ENCODE measurements at places on chromosomes 11 and 22. TPM values are rescaled to one million over a fixed set of nuclear protein-coding genes. Genes with fewer than 3 reads are reported as not detected.

The OR52I1 gene
- not detected for total RNA-seq

- no peak for DNase-seq
- peaks cover 67% of the 10 kb centered on the region for H3K4me1 ChIP-seq
- no peak overlapping the region for H3K27ac ChIP-seq
- no peaks in the 10 kb centered on the region for H3K36me3 ChIP-seq
Observed at GRCh38 chr22:21832291-21833290, 34.9 kb downstream of the MAPK1 start.

- no peak overlapping the region for H3K27ac ChIP-seq
- peaks cover 1% of the 10 kb centered on the region for H3K36me3 ChIP-seq
- H3K27me3 ChIP-seq, result no peaks in the 10 kb centered on the region
- peak overlapping the region; percentile 84 for H3K4me3 ChIP-seq
- peaks cover 10% of the 10 kb centered on the region for H3K4me1 ChIP-seq
Observed at GRCh38 chr11:64165481-64165841, 452 bp downstream of the MACROD1 start.

- no peak for DNase-seq
- H3K4me3 ChIP-seq, result no peak overlapping the region
- H3K27me3 ChIP-seq, result no peaks in the 10 kb centered on the region
- no peaks in the 10 kb centered on the region for H3K36me3 ChIP-seq
- H3K4me1 ChIP-seq, result no peaks in the 10 kb centered on the region
Observed at GRCh38 chr22:48175721-48176120, 1413.3 kb downstream of the TBC1D22A start.

The SEZ6L gene
- total RNA-seq, result not detected

DNA sequence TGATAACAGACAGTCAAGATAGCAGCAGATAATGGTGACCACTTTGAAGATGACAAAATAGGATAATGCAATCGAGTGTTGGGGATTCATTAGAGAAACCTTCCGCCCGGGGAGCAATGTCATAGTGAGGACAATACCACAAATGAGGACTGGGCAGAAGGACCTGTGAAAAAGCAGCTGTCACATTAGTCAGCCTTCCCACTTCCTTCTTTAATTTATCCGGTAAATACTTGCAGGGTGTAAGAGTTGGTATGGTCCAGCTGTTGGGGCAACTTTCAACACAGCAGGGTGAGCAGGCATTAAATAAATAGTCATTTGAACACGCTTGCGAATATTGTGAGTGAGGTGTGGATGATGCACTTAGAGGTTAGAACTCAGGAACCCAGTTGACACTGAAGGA, 132.5 kb upstream of the KIRREL3 start:
- H3K4me3 ChIP-seq, result no peak overlapping the region
- no peak for DNase-seq
- H3K27ac ChIP-seq, result no peak overlapping the region
- H3K4me1 ChIP-seq, result no peaks in the 10 kb centered on the region
- H3K27me3 ChIP-seq, result peaks cover 2% of the 10 kb centered on the region

- peaks cover 4% of the 10 kb centered on the region for H3K36me3 ChIP-seq
- no peak for DNase-seq
- no peaks in the 10 kb centered on the region for H3K27me3 ChIP-seq
- no peaks in the 10 kb centered on the region for H3K4me1 ChIP-seq
- no peak overlapping the region for H3K4me3 ChIP-seq
Observed at GRCh38 chr11:48129697-48130395, 86.8 kb upstream of the OR4B1 start.

- H3K4me1 ChIP-seq, result no peaks in the 10 kb centered on the region
- peak; percentile 27 for DNase-seq
- no peaks in the 10 kb centered on the region for H3K27me3 ChIP-seq
Observed at GRCh38 chr11:6646576-6646917, 9.1 kb downstream of the DCHS1 start.

The ADAMTS15 gene
- total RNA-seq, result not detected

GRCh38 chr11:62705880-62706849, 1.1 kb downstream of the BSCL2 start:
- DNase-seq, result peak; percentile 95
- H3K4me3 ChIP-seq, result peak overlapping the region; percentile 88
- no peaks in the 10 kb centered on the region for H3K27me3 ChIP-seq
- peaks cover 29% of the 10 kb centered on the region for H3K36me3 ChIP-seq
- peaks cover 40% of the 10 kb centered on the region for H3K4me1 ChIP-seq

- H3K4me3 ChIP-seq, result no peak overlapping the region
- peaks cover 17% of the 10 kb centered on the region for H3K27me3 ChIP-seq
- H3K27ac ChIP-seq, result no peak overlapping the region
- peaks cover 12% of the 10 kb centered on the region for H3K4me1 ChIP-seq
- H3K36me3 ChIP-seq, result no peaks in the 10 kb centered on the region
Observed at GRCh38 chr11:12842933-12843636, 166.0 kb upstream of the RASSF10 start.

All from activated naive CD4-positive, alpha-beta T cell treated with anti-CD3 and anti-CD28 coated beads for 36 hours (primary cell).